Body of pancreas (tissue), 4 donors: ENCODE measurements at places on chromosomes 16 and 17. TPM values are rescaled to one million over a fixed set of nuclear protein-coding genes. Genes with fewer than 3 reads are reported as not detected.

- peak; percentile 32 for DNase-seq
Measured at GRCh38 chr17:47299239-47299910, 24.4 kb upstream of the EFCAB13 start.

- DNase-seq: no peak
Measured at GRCh38 chr17:72362376-72363088, 241.7 kb downstream of the SOX9 start.

DNA sequence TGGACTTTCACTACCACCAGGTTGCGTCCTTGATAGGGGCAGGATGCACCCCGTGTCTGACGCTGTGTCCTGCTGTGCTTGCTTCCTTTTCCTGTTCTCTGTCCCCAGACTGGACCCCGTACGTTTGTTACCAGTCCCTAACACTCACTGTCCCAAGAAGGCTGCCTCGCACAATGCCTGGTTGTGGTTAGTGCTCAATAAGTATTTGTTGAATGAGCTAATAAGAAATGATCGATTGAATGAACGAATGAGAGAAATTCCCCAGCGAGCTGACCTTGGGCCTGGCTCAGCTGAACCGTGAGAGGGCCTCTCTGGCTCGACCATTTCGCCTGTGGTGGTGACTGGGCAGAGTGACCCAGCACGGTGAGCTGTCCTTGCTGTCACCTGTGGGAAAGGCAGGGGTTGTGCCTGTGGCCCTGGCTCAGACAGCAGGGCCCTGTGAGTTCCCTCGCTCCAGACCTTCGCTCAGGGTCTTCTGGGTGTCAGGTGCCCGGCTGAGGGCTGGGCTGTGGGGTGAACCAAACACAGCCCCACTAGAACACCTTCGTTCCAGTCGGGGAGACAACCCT, 20.9 kb downstream of the CMIP start:
- DNase-seq: peak; percentile 59

- no peak for DNase-seq
Measured at GRCh38 chr17:81192386-81193050, 26.5 kb upstream of the AATK start.

Gene C16orf96
- 0.52 TPM for total RNA-seq

Gene KCNJ18
- not detected for total RNA-seq

Gene MMP25
- 0.99 TPM for total RNA-seq

Gene RGS9
- 4.3 TPM for total RNA-seq
